ENCODE measurements at places on chromosomes 3 and 15.

DNA sequence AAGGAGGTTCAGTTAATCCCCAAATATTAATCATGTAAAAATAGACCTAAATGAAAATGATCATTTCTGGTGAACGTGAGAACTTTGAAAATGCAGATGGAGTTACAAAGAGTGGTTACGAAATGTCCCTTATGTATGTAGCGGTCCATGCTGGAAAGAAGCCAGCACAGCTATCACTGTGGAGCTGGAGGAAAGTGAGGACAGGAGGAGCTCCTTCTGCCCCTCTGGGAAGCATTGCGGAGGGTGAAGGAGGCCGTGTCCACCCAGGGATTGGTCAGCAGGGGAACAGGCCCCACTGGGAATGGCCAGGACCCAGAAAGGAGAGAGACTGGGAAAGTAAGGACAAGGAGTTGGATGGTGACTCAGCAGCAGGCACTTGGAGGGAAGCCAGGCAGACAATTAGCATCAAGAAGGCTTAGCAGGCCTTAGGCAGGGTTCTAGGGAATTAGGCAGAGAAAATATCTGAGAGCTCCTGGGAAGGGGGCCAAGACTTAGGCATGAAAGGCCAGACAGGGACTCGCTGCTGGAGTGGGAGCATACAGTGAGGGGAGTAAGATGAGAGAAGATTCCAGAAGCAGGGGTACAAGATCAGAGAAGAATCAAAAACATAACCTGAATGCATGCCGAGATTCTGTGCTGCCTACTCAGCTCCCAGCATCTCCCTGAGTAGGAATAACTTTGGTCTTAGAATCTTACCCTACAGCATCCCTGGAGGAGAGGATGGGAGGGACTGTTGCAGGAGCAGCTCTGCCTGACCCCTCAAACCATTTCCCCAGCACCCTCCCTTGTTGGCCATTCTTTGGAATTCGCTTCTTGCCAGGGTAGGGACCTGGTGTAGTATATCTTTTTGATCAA lies 171.0 kb upstream of the UMPS start:
- no peak for DNase-seq

- DNase-seq: no peak
Observed at GRCh38 chr3:135125171-135125801, 330.2 kb downstream of the EPHB1 start.

DNA sequence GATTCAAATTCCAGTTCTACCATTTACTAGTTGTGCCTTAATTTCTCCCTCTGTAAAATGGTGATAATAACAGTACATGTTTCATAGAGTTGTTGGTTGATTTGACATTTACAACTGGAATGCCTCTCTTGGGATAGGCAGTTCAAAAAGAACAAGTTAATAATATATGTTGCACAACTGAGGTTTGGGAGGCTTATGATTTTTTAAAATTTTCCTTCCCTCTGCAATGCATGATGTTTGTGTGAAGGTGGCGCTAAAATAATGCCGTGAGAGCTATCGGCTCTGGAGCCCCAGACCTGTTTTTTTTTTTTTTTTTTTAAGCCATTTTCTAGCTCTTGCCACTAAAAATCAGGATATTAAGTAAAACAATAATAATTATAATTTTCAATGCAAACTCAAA lies 18.6 kb downstream of the DNAJB11 start:
- DNase-seq: no peak

GRCh38 chr15:23797747-23798446 lies 110.8 kb upstream of the NDN start:
- DNase-seq: no peak

GRCh38 chr15:53974121-53974520 lies 4.1 kb upstream of the UNC13C start:
- DNase-seq: no peak

- no peak for DNase-seq
Observed at GRCh38 chr15:91970142-91970541, 116.6 kb downstream of the SLCO3A1 start.

DNA sequence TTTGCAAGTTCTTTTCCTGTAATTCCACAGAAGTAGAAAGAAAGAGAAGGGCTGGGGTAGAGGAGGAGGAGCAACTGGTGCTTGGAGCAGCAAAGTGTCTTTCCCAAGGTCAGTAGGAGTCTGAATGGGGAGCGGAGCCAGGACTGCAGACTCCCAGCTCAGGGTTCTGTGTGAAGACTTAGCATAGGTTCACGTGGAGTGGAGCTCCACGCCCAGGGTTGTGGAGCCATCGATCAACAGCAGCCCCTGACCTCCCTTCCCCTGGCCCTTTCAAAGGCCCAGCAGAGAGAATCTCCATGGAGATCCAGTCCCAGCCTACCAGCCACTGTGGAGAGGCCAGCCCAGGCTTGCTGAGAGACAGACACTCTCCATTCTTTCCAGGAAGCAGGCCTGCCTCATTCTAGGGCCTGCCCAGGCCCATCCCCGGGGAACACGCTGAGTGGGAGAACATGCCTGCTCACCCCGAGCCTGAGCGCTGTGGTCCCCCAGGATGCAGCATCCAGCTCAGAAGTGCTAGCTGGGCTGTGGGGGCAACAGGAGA lies 62.1 kb downstream of the CORO2B start:
- DNase-seq: no peak

DNA sequence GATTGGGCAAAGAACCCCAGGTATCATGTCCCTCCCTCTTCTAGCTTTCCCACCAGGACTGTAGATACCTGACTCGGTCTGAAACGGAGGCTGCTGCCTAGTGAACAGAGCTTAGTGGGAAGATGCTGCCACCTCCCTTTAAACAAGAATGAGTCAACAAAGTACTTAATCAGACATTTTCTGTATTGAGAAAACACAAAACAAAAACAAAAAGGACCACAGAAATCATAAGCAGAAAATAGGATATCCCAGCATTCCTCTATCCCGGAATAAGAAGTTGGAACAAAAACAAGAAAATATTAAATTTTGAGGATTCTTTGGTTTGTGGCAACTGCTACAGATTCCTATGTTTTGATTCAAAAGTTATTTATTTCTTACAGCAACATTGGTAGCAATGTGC lies 51.7 kb upstream of the COL8A1 start:
- DNase-seq: no peak

DNA sequence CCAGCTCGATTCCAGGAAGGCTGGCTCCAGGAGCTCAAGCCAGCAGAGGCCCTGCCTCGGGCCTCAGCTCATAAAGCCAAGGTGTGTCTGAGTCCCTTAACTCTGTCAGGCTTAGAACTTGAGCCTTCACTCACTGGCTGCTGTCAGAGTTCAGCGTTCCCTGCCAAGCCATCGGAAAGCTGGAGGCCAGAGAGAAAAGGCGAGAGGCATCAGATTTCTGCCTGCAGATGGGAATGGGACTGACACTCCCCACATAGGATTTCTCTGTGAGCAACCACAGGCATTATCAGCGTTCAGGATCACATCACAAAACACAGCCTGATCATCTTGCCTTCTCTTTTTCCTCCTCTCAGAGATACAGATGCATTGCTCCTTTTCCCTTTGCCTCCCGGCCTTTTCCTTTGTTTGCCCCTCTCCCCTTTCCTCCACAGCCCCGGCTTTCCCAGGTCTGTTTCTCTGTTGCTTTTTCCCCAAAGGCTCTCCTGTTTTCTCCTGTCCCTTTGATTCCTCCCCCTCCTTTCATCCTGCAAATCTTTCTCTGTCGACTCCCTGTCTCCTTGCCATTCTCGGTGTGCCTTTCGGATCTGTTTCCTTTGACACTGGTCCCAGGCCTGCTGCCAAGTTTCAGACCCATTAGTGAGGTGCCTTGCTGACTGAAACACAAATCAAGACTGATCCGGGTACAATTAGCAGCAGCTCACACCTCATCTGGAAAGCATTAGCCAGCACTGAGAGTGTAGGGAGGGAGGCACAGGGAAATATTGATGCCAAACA lies 44.5 kb upstream of the BOC start:
- DNase-seq: no peak

DNA sequence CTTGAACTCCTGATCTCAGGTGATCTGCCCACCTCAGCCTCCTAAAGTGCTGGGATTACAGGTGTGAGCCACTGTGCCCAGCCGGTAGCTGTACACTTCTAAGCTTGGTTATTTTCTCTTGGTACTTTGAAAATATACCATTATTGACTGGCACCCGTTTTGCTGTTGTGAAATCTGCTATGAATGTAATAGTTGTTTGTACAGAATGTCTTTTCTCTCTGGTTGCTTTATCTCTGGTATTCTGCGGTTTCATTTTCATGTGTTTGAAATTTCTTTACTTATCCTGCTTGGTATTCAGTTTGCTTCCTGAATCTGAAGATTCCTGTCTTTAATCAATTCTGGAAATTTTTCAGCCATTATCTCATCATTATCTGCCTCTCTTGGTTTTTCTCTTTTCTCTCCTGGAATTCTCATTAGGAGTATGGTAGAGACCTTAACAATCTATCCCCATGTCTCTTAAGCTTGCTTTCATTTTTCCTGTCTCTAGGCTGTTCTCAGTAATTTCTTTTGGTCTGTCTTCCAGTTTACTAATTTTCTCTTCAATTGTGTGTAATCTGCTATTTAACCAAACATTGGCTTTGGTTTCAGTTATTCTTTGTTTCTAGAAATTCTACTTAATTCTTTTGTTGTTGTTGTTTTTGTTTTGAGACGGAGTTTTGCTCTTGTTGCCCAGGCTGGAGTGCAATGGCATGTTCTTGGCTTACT lies 2.8 kb upstream of the PAK2 start:
- no peak for DNase-seq

DNA sequence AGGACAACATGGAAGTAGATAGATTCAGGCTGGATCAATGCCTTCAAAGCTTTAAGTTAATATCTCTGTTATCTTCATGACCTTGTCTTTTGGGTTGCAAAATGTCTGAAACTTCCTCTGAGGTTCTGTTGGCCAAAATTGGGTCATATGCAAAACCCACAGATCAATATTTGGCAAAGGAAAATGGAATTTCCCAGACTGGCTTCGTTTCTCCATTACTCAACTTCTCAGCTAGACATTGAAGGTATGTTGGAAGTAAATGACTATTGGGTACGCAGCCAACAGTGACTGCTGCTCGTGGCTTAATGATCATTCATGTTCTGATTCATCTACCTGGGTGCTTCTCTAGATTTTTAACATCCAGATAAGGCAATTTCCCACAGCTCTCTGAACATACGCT lies 675.4 kb upstream of the SGO1 start:
- no peak for DNase-seq

GRCh38 chr3:112477891-112478290 lies 21.4 kb downstream of the BTLA start:
- no peak for DNase-seq

DNA sequence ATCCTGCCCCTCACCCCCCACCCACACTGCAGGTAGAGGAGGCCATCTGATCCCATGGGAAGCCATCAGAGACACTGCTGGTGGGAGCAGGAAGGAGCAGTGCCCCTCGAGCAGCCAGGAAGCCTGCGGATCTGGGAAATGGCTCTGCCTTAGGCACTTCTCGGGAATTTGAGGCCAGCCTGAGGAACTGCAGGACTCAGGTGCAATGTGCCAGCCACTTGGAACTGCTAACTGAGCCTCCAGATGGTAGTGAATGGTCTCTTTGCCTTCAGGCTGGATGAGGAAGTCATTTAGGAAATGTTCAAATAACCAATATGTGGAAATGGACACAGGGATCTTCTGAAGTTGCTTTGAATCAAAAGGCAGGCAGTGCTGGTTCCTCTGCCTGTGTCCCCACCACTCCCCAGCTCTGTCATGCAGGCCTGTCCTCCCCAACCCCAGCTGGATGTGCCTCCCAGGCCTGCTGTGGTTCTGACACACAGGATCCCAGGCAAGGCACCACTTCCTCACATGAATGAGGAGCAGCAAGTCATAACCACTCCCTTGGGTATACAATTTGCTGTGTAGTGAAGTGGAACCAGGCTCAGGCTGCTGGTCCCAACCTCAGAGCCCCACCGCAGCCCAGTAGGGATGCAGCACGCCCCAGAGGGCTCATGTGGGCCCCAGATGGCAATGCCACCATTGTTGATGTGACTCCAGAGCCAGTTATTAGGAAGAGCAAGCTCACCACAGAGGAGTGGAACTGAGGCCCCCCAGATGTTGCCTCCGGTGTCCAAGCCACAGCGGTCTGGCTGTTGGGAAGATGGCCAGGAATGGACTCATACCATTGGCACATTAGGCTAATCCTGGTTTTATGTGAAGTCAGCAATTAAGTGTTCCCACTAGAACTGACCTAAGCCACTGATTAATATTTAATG lies 46.5 kb upstream of the LIMD1 start:
- DNase-seq: no peak

DNA sequence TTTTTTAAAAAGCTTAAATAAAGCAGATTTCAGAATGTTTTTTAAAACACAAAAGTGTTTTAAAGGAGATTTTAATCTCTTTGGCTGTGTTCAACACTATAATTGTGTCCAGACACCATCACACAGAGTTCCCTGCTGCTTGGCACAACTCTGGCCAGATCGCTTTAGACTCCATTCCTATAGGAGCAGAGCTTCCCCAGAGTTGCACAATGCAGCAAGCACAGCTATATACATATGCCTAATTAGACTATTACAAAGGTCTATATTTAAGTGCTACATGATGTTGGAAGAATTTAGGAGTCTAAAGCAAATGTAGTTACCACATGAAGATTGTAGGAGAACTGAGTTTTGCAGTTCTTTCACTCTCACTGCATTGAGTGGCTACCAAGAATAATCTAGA lies 11.2 kb downstream of the SLC9A9 start:
- no peak for DNase-seq

DNA sequence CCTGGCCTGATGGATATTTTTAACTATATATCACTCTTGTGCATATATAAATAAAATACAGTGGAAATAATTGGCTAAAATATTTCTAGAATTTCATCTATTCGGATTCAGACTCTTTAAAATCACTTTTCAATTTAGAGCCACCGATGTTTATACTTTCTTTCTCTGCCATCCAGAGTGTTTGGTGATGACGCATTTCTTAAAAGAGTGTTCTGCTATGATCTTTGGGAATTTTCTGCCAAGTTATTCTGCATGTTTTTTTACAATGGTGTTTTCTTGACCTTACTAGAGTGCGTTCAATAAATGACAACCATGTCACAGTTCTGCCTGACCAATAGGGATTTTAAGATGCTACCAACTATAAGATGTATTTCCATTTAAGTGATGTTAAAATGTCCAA lies 30.2 kb downstream of the PPP2R3A start:
- DNase-seq: no peak

DNA sequence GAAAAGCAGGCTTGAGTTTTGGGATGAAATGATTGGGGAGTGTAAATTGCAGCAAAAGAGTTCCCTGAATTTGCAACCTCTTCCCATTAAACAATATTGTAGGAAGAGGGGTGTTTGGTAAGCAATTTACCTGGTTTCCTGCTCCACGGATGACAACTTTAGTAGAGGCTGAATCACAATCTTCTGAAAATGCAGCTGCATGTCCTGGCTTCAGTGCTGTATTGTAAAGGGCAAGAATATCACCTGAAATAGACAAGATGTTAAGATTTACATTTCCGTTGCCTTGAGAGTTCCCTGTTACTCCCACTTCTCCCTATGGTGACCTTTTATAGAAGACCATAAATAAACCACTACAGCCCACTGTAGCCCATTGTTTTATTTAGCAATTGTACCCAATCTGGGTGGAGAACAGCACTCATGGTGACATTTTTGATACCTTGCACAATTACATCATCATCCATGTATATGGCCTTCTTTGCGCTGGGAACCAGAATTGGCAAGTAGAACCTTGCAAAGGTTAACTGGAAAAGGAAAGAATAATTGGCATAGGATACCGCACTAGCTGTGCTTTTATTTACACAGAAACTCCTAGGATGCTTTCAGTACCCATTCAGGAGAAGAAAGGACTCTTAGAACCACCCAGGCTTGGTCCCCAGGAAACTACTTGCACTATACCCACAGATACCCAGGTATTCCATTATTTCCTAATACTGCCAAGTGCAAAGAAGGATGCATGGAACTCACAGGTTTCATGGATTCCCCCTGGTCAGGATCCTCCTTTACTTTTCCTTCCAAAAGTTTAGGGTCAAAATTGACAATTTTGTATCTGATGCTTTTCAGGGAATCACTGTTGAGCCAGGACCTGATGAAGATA lies 9.6 kb downstream of the GLT8D1 start:
- DNase-seq: no peak

All from effector CD8-positive, alpha-beta T cell (primary cell).